ENCODE measurements at places on chromosomes 1 and 21.

GRCh38 chr1:203095061-203095690 lies 9.4 kb upstream of the MYOG start:
- no peak for DNase-seq

DNA sequence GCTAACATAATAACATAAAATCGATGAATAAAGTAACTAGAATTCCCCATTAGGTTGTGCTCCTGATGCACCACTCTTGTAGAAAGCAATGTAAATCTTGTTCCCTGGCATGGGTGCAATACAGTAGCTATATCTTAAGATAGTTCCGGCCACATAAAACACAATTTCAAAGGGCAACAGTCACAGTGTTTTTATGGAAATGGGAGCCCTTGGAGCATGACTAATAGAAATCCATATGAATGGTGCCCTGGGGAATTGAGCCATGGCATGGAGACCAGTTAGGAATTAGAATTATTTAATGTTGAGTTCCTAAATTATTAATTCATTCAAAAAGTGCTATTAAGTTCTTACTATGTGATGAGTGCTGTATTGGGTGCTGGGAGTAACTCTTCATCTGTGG lies 118.7 kb downstream of the KCNK2 start:
- DNase-seq = no peak

DNA sequence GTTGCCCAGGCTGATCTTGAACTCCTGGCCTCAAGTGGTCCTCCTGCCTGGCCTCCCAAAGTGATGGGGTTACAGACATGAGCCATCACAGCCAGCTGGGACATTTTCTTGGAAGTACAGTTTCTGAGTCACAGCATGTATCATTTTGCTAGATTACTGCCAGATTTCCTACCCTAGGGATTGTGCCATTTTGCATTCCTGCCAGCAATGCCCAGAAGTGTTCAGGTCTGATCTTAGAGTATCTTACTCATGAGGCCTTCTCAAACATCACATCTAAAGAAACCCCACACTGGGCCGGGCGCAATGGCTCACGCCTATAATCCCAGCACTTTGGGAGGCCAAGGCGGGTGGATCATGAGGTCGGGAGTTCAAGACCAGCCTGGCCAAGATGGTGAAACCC lies 10.2 kb downstream of the BMP8A start:
- DNase-seq = no peak

- no peak for DNase-seq
Observed at GRCh38 chr1:85199667-85200462, 951 bp downstream of the SYDE2 start.

DNA sequence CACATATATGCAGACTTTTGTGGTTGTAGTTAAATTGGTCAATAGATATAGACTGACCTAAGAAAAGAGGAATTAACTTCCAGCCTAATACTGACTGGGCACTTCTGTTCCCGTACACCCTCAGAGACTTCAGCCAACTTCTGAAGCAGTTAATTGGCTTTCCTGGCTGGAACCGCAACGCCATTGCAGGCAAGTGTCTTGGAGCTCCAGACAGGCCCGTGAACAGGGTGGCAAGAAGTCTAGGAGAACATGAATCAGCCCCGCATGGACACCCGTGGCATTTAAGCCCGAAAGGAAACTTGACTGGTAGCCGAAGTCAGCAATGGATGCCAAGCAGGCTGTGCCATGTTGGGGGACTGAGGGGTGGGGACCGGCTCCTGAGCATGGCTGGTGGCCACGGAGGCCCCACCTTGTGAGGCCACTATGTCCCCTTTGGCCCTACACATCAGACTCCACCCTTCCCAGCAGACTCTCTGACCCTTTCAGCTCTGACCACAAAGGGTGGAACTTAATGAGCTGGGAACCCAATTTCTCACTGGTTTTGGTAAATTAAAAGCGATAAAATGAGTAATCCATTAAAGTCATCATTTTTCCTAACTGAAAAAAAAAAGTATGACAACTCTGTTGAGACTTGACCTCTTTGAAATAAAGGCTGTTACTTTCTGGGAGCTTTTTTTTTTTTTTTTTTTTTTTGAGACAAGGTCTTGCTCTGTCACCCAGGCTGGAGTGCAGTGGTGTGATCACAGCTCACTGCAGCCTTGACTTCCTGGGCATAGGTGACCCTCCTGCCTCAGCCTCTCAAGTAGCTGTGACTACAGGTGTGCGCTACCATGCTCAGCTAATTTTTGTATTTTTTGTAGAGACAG lies 54.1 kb downstream of the RUNX1 start:
- no peak for DNase-seq

GRCh38 chr1:12501661-12502060 lies 116.3 kb downstream of the DHRS3 start:
- DNase-seq = no peak

DNA sequence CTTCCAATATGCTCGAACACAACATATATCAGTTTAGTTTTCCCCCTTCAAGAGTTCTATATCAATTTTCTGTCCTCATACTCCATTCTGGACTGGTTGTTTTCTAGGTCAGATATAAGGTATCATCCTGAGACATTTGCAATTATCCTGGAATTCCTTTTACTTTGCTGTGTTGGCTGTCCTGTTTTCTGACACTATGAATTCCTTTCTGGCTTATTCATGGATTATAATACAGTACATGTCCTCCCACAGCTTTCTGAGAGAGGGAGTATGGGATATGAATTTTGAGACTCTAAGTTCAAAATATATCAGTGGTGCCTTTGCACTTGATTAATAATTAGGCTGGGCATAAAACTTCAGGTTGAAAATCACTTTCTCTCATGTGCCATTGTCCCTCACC lies 11.9 kb downstream of the PHTF1 start:
- no peak for DNase-seq

GRCh38 chr1:205782627-205783432 lies 7.5 kb upstream of the RAB29 start:
- DNase-seq = no peak

GRCh38 chr1:15706751-15707150 lies 22.6 kb downstream of the PLEKHM2 start:
- no peak for DNase-seq

DNA sequence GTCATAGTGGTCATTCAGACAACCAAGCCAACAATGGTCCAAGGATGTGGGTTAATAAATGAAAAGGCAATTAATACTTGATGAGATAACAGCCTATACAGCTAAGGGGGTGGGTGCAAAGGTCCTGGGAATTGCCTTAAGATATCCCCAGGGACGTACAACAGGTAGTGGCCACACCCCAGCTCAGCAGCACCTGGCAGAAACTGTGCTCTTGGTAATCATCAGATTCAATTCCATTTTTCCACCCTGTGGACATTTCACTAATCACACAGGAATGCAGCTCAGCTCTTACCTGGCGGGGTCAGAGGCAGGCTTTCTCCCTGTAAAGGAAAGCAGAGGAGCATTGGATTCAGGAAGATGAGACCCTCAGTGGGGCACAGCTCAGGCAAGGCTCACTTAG lies 32.9 kb downstream of the FCRL5 start:
- no peak for DNase-seq

DNA sequence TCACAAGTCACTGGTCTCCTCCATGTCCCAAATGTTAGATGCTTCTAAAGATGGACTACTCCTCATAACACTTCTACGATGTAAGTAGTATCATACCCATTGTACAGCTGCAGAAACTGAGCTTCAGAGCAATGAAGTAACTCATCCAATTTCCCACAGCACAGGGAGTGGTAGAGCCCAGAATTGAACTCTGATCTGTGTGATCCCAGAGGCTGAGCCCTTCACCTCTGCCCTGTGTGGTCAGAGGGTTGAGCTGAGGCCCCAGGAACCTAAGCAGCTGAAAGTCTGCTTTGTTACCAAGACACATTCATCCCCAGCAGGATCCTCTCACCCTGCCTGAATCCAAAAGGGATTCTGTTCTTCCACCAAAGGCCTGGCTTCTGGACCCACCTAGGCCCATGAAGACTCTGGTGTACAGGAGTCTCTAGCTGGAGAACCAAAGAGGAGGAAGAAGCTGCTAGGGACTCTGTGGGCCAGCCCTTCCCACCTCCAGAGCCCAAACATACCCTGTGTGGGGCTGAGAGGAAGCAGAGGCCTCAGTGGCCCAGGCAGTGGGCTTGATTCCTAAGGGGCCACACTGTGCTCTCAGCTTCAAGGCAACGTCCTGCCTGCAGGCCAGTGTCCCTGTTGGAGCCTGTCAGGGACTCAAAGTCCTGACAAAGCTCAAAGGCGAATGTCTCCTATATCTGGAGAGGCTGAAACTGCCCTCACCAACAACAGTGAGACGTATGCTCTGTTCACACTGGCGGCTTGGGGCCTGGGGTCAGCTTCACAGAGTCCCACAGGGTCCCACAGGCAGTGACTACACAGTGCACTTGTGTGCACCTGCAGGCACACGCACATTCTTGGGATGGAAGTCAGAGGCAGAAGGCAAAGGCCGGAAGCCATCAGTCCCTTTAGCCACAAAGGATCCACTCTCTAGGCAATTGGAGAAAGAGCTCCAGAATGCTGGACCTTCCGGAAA lies 40.4 kb upstream of the SLC30A1 start:
- no peak for DNase-seq

- DNase-seq = no peak
Observed at GRCh38 chr1:100456880-100457279, 81.1 kb upstream of the GPR88 start.

- no peak for DNase-seq
Observed at GRCh38 chr1:94032637-94033036, 88.3 kb downstream of the ABCA4 start.

GRCh38 chr1:22711071-22711470 lies 432 bp downstream of the EPHB2 start:
- no peak for DNase-seq

GRCh38 chr21:38929142-38929541 lies 123.4 kb downstream of the ETS2 start:
- no peak for DNase-seq

GRCh38 chr1:47893412-47893811 lies 103.8 kb downstream of the TRABD2B start:
- no peak for DNase-seq

GRCh38 chr1:215418876-215419447 lies 148.1 kb upstream of the KCTD3 start:
- DNase-seq = no peak

DNA sequence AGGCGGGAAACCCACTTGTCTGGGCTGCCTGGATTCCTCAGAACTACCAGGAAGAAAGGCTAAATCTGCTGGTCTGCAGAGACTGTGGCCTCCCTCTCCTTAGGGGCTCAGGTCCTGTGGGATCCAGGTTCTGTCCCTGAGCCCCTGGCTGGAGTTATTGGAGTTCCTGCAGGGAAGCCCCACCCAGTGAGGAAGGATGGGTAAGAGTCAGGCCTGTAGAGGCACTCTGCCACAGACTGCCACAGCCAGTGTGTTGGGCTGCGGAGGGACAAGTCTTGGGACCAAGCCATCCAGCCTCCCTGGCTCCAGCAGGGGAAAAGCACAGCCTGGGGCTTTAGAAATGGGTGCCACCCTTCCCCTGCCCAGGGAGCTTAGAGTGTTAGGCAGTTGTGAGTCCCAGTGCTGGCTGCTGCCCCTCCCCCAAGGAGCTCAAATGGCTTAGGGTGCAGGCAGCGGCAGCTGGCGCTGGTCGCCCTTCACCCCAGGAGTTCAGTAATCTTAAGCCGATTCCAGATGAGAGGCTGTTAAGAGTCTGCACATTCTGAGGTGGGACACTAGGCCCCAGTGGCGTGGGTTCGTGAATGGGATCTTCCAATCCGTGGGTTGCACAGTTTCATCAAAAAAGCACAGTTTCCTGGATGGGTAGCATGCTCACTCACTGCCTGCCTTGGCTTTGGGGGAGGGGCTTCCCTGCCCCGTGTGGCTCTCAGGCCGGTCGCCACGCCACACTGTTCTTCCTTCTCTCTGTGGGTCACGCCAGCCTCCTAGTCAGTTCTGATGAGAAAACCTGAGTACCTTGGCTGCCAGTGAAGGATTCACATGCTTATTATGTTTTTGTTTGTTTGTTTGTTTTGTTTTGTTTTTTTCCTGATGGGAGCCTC lies 57.6 kb upstream of the FMO3 start:
- DNase-seq = no peak

GRCh38 chr1:64519901-64520300 lies 50.0 kb downstream of the CACHD1 start:
- no peak for DNase-seq

GRCh38 chr1:200452850-200453552 lies 43.2 kb upstream of the ZNF281 start:
- DNase-seq = no peak

GRCh38 chr1:212606395-212607205 lies 2.0 kb upstream of the ATF3 start:
- peak; percentile 74 for DNase-seq

- DNase-seq = no peak
Observed at GRCh38 chr1:26724118-26724517, 28.3 kb downstream of the ARID1A start.

DNA sequence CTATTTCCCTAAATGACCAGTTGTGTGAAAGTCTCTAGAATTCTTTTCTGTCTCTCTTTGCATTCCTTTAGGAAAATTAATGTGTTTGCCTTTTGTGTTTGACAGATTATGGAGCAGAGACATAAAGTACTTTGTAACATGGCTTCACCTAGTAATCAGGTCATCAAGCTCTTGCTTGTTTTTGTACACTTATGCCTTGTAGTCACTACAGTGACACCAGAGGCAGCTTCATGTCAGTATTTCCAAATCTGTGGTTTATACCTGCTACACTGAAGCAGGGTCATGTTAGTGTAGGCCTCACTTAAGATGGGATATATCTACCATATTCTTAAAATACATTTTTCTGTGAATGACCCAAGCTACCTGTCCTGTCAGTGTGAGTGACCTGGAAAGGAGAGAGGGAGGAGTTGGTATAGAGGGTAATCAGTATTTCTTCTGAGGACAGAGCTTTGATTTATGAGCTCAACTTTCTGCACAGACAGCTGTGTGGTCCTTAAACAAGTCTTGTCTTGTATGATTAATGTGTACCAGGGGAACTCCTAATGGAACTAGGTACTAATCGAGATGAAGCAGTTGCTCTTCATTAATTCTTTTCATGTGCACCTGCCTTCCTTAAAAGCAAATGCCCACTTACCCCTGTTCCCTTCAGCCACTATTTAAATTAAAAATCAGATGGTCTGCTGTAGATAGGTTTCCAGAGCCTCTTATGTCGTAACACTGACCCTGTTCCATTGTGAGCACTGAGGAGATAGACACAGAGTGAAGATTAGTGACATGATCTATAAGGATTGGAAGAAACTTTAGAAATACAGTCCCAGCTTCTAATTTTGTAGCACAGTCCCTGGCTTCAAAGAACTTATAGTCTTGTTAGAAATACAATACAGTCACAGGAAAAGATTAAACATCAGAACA lies 45.7 kb downstream of the MACO1 start:
- no peak for DNase-seq

- DNase-seq = no peak
Observed at GRCh38 chr1:202351725-202352124, 3.2 kb downstream of the PPP1R12B start.

- no peak for DNase-seq
Observed at GRCh38 chr1:28895896-28896608, 18.3 kb upstream of the EPB41 start.

All from activated CD8-positive, alpha-beta memory T cell treated with anti-CD3 and anti-CD28 coated beads for 24 hours (primary cell).